Fibroblast of skin of scalp (primary cell): ENCODE measurements at places on chromosomes 13 and 19.

DNA sequence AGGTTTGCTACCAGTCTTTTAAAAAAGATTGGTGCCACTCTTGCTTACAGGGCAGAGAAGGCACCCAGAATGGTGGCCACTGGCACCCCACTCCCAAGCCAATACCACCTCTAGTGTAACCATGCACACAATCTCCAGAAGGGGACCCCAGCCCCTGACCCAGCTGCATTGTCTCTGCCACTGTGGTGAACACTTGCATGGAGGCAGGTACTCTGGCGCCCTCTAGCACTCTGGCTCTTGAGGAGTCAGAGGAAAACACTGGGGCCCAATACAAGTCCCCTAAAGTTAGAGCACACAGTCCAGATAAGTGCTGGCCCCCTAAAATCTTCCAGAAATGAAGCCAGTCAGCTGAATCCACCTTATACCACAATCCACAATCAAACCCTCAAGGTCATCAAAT, 6.0 kb downstream of the ERVV-1 start:
- DNase-seq, result no peak

DNA sequence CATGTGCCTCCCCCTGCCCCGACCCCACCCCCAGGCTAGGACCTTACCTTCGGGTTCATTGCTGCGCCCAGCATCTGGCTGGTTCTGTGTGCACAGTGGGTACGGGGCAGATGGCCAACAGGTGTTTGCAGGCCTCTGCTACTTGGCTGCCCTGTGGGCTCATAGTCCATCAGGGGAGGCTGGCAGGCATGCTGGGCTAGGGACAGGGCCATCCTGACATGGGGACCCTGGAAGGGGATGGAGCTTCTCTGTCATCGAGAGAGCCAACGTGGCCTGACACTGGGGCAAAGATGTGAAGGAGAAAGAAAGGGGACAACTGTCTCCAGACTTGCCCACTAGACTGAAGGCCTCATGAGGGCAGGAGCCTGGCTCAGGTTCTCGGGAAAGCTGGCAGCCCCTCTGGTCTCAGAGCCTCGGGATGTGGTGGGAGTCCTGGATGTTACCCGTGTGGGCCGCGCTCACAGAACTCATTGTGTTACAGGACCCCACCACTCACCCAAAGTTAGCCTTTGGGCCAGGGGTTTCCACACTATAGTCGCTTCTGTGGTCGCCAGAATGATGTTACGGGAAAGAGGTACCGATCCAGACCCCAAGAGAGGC, 4.7 kb downstream of the ZNF536 start:
- no peak for DNase-seq

GRCh38 chr19:53942001-53942786, 20.5 kb upstream of the CACNG8 start:
- no peak for DNase-seq

DNA sequence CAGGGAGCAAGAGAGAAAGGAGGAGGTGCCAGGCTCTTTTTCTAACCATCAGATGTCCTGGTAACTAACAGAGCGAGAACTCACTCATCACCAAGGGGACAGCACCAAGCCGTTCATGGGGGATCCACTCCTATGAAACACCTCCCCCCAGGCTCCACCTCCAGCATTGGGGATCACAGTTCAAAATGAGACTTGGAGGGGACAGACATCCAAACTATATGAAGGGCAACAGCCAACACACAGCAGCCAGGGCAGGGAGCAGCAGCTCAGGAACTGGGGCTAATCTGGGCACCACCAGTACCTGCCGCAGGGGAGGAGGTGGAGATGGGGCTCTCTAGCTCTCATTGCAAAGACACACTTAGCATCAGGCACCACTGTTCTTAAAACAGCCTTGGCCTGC, 34.3 kb upstream of the VSTM2B start:
- DNase-seq, result no peak

GRCh38 chr13:41985788-41986508, 25.0 kb upstream of the VWA8 start:
- DNase-seq, result peak; percentile 40

- DNase-seq, result no peak
Measured at GRCh38 chr13:77859450-77859849, 59.2 kb downstream of the EDNRB start.
